Stimulated activated CD8-positive, alpha-beta memory T cell treated with anti-CD3 and anti-CD28 coated beads, Interleukin-7, amount 100 ng/mL, for 1 hour (primary cell): ENCODE measurements at places on chromosomes 5 and 9.

DNA sequence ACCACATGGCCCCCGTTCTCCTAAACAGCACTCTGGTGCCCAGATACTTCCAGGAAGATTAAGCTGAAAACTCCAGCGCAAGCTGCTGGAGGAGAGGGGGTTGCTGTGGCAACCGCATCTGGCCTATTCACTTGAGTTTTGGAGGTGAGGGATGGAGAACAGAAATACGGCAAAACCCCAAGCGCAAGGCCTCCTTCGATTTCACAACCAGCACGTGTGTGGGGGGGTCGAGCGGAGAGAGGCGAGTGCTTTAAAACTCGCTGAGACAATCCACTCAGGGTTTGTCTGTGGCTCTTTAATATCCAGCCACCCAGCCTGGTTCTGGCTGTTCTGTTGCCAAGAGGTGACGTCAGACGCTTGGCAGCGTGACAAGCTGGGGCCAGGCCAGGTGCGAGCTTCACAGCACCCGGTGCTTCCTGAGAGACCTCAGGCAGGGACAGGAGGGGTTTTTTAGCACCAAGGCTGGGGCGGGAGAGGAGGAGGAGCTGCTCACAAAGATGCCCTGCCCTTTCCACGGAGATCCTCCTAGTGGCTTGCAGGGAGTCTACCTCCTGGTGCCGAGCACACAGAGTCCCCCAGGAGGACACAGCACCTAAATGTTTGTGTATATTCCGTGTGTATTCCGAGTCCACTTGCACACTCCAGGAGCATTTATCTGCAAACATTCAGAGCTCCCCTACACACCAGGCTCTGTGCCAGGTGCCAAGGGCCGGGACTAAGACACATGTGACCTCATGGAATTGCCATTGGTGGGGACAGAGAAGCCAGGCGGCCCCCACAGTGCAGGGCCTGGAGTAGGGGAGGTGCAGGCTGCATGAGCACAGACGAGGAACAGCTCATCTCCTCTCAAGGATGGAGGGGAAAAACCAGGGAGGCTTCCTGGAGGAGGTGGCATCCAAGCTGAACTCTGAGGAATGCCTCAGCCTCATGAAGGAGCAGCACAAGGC is 194.6 kb downstream of the OLFM1 start:
- no peak for DNase-seq

GRCh38 chr5:3351581-3352442 is 243.8 kb upstream of the IRX1 start:
- DNase-seq = no peak

DNA sequence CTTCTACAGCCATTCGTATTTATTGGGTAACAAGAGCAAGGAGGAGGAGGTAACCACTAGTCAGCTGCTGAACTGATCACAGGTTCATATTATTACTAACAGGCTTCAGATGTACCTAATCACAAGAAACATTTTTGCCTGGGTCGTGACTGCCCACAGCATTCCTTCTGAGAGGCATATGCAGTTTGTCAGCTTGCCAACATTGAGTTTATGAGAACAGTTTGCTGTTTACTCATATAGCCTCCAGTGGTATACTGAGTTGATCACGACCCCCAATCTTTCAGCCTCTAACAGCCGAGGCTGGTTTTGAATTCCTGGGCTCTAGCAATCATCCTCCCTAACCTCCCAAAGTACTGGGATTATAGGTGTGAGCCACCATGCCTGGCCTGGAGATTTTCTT is 693.6 kb downstream of the TLE1 start:
- no peak for DNase-seq

GRCh38 chr9:123061216-123061615 is 27.7 kb downstream of the GPR21 start:
- DNase-seq = no peak

GRCh38 chr5:124949862-124950261 is 203.4 kb upstream of the ZNF608 start:
- no peak for DNase-seq

DNA sequence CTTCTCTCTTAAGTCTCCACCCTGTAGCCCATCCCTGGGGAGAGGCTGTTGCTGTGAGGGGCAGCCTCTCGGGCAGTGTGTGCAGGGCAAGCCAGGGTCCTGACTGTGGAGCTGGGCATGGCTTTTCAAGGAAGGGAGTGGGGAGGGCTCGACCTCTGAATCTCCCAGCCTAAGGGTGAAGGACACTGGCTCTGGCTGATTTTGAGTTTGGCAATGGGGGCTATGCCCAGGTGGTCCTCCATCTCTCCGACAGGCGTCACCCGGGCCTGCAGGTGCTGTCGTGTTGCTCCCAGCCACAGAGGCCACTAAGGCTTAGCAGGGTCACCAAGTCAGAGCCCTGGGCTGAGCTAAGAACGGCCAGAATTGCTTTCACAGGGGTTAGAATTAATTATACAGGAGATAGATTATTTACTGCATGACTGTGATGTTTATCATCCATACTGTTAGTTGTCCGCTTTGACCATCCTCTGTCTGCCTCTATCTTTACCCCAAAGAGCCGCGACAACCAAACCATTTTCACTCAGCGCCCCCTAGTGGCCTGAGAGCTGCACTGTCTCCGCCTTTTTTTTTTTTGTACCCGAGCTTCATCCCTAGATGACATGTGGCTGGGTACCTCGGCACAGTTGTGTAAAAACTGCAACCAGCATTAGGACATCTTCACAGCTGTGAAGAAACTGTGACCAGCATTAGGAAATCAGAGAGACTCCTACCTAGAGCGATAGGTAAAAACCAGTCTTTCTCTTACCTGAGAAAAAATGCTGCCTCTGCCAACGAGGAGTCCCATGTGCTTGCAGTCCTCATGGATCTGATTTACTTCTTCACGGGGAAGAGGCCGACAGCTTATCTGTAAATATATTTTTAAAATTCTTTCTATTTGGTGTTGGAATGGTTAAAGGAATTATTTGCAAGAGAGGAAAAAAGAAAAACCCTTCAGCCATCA is 44.5 kb downstream of the AGXT2 start:
- peak; percentile 21 for DNase-seq

GRCh38 chr9:134088063-134088725 is 20.4 kb upstream of the BRD3 start:
- DNase-seq = no peak

DNA sequence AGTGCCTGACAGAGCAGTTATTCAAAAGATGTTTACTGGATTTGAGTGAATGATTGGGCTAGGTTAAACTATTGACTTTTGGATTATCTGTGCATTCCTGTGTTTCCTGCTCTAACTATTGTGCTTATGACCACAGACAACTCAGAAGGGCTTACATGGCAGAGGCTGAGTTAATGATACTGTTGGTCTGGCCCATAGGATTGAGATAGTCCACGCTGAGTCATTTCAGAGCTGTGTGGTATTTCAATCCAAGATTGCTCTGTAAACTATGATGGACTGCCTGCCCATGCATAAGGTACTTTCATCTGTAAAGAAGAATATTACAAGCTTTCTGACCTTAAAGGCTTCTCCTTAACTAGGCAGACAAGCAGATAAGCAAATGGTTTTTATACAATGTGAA is 49.1 kb upstream of the SLIT3 start:
- DNase-seq = no peak

DNA sequence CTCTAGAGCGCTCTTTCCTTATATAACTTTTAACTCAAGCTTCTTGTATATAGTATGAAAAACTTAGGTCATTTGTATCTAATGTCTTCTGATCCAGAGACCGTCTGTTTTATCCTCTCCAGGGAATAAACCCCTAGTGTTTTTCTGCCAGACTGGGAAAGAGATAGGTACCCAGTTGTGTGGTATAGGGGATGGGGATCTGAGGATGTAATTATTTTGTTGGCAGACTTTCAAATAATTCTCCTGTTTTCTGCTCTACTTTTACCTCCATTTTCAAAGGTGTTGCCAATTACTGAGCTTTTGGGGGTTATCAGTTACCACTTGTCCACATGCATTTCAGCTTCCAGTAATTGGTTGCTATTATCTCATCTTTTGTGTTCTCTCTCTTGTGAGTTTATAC is 17.9 kb downstream of the CCDC171 start:
- no peak for DNase-seq

DNA sequence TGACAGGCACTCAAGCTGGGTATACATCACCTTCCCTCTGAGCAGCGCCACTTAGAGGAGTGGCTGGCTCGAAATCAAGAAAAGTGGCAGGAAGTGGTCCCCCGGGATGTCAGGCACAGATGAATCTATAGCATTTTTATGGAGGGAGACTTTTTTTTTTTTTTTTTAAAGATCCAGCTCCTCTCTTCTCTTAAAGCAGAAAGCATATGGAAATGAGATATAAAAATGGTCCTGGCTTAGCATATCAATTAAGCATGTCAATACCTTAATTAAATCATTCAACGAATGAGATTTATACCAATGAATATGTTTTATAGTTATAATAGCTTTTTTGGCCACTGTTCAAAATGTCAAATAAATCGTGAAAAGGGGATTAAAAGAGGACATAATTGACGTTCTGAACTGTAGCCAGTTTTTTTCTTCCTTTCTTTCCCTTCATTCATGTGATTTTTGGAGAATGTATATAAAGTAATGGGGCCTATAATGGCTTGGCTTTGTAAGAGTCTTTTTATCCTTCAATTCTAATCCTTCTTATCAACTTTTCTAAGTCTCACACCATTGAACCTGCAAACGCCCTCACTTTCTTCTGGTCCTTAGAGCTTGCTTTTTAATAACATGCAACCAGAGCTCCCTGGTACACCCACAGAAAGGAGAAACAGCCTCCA is 319.2 kb upstream of the PANK3 start:
- DNase-seq = no peak
